ENCODE measurements at places on chromosomes 2 and 18.

DNA sequence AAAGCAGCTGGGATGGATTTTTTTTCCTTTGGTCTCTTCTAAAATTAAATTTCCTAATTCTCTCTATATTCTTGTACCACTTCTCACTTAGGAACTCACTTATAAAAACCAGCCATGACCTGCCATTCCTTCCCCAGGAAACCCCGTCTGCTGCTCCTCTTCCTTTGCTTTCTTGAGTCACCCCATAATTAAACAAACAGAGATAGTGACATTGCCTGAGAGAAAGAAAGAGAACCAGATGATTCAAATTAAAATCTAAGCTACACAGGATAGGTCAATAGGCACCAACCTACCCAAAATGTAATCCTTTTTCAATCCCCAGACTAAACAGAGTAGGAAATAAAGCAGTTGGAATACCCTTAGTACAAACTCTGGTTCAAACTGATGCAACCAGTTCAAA, 9.7 kb downstream of the STK39 start:
- DNase-seq, result no peak

DNA sequence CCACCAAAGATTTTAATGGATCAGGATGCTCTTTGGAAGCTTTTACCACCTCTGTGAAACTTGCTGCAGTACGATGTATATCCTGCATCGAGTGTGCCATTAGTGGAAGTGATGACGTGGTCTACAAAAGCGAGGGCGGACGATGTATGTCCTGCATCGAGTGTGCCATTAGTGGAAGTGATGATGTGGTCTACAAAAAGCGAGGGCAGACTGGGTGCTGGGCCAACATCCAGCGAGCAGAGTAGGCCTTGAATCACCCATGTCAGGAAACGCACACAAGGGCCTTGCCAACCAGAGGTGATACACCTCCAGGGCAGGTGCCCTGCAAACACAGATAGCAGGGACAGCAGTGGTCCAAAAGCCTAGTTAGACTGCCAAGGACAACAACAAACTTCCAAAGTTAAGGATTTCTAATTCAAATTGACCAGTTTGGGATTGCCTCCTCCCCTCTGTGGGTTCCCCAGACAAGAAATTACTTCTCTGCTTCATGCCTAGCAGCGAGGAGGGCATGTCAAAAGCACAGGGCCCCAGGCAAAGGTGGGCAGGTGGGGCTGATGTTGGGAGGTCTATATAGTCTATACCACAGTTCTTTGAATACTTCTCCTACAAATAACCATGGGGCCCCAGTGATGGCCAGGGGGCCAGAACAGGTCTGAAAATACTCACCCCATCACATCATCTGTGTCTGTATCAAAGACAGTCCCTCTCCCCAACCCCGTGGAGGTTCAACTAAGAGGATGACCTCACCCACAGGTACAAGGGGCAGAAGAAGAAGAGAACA, 70.2 kb downstream of the ADD2 start:
- no peak for DNase-seq

DNA sequence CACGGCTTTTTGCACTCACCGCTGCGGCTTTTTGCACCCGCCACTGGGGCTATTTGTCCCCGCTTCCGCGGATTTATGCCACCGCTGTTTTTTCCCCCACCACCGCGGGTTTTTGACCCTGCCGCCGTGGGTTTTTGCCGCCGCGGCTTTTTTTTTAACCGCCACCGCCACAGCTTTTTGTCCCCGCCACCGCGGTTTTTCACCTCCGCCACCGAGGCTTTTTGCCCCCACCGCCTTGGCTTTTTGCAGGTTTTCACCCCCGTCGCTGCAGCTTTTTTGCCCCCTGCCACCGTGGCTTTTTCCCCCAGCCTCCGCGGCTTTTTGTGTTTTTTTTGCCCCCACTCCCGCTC, 2796.7 kb upstream of the TEKT4 start:
- DNase-seq, result peak; percentile 0

DNA sequence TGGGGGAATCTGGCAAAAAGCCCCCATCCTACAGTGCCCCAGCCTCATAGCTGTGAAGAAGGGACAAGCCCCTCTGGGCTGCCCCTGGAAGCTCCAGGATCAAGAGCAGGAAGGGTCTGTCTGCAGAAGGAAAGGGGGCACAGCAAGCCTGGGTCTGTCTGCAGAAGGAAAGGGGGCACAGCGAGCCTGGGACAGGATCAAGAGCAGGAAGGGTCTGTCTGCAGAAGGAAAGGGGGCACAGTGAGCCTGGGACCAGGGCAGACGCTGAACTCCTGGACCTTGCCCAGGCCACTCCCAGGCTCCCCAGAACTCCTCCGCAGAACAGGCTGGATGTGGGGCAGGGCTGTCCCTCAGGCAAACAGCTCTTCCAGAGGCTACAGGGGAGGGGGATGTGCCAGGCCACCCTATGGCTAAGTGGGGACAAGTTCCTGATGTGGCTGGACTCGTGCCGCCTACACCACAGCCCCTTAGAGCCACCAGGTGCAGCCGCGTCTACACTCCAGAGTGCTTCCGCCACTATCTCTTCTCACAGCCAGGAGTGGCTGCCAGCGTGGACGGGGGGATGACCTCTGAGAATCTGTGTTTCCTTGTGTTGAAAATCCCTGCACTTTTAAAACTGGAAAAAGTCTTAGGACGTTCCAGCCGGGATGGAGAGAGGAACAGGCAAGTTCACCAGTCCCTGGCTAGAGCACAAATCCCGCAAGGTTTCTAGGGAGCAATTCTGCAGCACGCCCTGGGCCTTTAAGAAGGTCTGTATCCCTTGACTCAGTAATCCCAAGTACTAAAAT, 20.8 kb downstream of the KIF1A start:
- DNase-seq, result no peak

DNA sequence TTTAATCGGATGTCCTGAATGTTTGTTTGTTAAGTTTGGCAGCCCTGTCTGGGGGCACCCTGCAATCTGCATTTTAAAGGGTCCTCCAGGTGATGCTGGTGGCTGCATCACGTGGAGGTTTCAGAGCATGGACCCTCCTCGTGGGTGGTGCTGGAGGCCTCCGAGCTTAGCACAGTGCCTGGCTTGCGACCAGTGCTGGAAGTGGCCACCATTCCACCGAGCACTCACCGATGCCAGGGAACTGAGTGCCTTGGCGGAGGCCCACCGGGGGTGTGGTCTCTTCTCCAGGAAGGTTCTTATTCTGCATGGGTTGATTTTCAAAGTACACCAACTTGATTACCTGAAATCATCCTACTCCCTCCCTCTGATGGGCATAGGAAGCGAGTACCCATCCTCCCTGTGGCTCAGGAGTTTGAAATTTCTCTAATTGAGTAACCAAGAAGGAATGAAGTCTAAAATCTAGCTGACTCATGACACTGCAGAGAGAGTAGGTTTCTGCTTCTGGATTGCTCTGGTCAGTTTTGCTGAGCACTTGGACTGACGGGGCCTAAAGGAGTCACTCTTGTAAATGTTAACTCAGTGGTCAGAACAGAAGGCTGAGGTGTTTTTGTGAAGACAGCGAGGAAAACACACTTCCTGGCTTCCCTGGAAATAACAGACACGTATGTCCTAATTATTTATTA, 58.1 kb upstream of the SLC66A3 start:
- DNase-seq, result no peak

DNA sequence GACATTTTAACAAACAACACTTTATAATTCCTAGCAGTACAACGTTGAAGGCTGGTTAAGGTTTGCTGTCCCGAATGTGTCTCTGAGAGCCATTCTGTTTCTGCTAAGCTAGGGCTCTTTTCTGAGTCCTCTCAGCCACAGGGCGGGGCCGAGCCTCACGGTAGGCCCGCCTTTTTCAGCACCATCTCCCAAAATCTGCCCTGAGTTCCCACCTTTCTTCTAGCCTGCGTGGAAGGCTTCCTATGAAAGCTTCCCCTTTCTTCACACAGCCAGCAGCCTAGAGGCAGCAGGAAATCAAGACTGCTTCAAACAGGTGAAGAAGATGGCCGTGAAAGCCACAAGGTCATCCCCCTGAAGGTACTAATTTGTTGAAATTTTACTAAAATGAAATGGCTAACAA, 255.5 kb downstream of the CDH2 start:
- DNase-seq, result no peak

GRCh38 chr2:25794544-25795276, 83.6 kb downstream of the ASXL2 start:
- peak; percentile 52 for DNase-seq

DNA sequence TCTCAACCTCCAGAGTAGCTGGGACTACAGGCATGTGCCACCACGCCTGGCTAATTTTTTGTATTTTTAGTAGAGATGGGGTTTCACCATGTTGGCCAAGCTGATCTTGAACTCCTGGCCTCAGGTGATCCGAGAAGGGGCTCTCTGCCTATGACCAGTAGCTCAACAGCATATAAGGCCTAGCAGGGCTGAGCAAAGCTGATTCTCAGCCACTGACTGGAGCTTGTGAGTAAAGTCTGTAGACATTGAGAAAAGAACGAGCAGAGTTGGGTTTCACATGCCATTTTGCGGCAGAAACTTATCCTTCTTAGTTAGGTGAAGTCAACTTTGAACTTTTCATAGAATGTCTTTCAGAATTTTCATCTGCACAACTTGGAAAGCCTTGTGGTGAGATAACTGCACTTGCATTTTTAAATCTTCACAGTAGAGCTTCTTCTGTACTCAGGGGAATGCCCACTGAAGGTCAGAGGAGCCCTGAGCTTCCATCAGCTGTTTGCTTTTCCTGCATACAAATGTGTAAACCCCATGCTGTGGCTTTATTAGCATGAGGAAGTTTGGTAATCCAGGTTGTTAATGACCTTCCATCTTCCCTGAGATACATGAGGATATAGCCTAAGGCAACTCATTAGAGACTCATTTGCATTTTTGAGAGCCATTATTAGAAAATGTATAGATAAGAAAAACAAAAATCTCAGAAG, 602.4 kb downstream of the METTL4 start:
- no peak for DNase-seq

- no peak for DNase-seq
Observed at GRCh38 chr2:161041356-161041755, 118.9 kb upstream of the TANK start.

DNA sequence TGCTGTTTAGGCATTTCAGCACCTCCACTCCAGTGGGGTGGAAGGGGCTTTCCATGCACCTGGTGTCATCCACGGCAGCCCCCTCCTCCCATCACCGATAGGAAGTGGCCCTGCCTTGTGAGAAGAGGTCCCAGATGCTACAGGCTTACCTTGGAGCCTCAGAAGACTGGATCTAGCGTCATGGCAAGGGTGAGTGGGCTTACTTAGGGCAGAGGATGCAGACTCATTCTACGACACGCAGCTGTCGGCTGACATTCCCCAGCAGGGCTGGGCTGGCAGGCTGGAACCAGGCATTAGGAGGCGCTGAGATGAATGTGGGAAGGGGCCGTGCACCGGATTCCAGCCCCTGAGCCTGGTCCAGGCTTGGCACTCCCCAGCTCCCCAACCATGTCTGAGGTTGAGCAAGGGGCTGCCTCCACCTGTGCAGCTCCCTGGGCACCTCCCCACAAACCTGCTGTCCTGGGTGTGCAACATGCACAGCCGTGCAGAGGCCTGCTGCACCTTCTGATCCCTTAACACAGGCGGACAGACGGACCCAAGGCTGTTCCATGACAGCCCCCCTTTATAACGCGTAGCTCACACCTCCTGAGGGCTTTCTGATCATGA, 1.7 kb upstream of the PRLH start:
- DNase-seq, result no peak

- no peak for DNase-seq
Observed at GRCh38 chr2:172373766-172374165, 53.6 kb upstream of the ITGA6 start.

DNA sequence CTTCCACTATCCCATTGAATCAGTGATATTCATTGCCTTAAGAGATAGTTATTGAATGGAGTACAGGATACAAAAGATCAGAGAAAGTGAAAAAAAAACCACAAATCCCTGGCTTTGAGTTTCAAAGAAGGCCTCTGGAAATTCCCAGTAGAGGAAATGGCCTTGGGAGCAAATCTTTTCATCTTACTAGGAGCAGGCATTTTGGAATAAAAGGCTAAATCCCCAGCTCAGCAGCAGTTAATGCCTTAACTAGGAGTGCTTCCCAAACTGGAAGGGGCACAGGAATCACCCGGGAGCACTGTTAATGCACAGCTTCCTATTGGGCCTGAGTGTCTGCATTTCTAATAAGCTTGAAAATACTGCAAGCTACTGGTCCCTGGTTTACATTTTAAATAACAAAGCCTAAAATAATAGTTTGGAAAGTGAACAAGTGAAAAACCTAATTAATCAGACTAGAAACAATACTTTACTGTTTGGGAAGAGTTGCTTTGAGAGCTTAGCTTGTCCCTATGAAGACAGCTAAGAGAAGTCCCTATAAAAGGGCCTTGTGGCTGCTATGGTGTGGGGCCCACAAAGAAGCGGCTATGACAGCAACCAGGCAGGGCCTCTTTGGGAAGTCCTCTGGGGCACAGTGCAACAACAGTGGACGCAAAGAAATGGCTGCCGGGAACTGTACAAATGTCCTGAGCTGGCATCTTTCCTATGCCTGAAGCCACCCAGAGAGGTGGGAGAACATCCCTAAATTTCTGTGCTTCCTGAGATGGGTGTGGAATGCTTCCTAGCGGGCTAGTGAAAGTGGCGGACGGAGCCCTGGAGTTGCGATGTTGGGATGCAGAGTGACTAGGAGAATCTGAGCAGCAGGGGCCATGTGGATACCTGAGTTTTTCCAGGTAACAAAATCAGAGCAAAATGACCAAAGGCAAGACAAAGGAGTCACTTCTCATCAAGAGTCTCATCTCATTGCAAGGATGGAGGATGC, 117.1 kb upstream of the KLHL14 start:
- DNase-seq, result no peak

DNA sequence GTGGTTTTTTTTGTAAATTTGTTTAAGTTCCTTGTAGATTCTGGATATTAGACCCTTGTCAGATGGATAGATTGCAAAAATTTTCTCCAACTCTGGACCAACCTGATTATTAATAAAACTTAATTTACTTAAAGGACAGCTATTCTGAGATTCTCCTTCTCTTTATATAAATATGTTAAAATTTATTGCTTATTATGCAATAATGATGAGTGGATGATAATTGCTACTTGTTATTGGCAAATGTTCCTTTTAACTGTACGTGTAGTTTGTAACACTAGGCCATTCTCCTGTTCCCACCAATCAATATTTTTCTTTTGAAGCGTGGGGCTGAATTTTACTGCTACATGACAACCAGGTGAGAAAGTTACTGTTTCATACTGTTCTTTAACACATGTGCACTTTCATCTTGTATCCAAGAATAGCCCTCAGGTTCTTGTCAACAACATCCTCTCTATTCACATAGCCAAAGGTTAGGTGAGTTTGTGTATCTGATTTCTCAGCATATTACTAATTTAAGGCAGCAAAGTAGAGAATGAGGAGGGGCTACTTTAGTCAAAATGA, 16.6 kb upstream of the STK17B start:
- DNase-seq, result no peak
